ENCODE measurements at places on chromosomes 3 and 15.

GRCh38 chr15:29044503-29044901 lies 158.7 kb downstream of the APBA2 start:
- no peak for DNase-seq

DNA sequence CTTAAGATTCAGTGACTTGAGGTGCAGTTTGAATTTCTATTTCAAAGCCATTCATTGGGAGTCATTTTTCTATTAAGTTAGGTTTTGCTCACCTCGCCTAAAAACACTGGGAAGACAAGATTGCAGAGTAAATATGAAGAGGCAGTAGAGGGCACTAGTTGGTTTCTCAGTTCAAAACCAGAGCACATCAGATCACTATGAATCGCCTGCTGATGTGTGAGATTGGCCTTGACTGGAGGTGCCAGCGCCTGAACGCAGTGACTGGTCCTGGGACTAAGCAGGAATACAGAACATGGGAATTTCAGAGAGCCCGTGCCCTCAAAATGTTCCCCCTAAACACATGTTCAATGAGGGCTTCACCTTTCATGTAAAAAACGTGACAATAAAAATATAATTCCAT lies 229.0 kb downstream of the ITPR1 start:
- peak; percentile 44 for DNase-seq

DNA sequence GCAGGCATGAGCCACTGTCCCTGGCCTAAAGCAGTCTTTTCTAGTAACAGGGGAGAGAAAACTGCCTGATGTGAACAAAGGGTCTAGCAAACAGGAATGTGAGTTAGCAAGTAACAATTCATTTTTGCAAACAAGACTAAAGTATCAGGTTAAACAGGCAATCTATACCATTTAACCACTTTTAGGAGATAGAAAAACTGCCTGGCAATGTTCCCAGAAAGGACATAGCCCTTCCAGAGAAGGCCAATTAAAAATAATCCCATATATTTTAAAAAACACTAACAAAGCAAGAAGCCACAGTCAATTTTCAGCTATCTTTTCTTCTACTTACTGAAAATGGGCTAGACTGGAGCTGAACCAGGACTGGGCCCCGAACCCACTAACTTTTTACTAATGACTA lies 6.3 kb downstream of the RBSN start:
- no peak for DNase-seq

DNA sequence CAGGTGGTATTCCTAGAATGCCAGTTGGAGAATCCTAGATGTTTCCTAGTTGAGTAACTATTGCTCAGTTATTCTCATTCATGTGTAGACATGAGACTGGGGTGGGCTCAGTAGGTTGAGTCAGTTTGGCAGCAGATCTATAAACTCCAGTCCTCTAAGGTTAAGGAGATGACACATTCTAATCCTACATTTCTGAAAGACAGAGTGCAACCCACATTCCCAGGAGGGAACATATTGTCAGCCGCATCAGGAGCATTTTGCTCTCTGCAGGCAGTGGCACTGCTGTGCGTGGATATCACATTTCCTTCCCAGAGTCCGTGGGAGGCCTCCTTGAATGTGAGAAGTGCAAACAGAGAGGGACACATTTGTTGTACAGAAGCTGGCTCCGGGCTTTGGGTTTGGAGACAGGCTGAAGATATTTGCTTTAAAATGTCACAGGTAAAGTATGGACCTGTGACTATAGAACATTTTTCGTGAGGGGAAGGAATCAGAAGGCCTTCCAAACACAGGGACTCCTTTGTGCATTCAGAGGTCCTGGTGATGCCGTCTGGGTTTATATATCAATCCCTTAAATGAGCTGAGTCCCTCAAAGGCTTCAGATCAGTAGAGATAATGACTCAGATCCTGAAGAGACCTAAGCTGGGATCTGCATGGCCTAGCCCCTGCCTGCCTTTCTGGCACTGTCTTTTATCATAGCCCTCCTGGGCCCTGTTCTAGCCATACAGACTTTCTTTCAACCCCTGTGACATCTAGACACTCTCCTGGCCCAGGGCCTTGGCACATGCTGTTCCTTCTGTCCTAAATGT lies 156.5 kb downstream of the CADPS start:
- no peak for DNase-seq

DNA sequence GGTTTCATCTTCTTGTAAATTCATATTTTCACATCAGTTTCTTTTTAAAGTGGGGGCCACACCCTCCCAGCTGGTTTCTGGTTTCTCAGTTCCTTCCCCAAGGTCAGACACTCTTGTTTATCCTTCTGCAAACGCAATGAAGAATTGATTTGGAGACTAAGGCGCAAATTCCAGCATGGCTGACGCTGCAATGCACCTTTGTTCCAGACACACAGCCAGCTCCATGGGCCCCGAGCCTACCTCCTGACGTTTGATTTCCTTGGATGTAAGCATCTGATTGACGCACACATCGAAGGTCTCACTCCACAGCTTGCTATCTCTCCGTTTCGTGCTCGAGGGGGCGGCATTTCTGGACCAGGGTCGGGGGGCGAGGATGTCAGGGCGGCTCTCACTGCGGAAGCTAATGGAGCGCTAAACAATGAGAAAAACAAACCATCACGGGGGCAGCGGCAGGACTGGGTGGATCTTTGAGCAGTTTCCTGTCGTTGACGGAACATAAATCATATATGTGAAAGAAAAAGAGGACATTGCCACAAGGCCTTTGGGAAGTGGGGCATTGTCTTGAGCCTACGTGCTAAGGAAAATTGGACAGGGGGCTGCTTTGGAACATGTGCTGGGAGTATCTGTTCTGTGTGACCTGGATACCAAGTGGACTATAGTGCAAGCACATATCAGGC lies 46.9 kb downstream of the ARHGEF3 start:
- no peak for DNase-seq

DNA sequence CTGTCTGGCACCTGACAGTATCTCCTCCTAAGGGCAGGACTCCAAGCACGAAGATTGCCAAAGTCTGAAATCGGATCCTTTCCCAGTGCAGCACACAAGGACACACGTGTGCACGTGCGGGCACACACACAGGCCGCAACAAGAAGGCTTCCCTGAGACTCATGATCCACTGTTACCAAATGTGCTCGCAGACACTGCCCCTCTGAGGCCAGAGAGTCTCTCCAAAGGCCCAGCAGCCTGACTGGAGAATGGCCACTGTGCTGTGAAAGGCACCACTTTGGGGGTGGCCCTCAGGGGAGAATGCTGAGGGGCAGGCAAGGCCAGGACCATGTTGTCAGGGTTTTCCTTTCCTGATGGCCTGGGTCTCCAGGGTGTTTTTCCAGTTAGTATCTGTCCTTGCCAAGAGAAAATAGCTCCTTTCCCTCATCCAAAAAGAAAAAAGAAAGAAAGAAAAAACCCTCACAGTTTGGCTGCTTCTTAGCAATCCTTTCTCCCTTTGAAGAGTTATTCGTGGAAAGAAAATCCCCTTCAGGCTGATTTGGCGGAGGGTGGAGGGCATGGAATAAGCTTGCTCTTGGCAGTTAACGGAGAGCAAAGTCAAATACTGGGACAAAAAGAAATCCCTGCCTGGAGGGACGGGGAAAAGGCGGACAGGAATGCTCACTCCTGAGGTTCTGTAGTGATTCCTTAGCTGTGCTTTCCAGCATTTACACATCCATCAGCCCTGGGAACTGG lies 112.2 kb upstream of the ETV5 start:
- DNase-seq = no peak

GRCh38 chr3:126578702-126579101 lies 20.0 kb upstream of the C3orf22 start:
- no peak for DNase-seq

DNA sequence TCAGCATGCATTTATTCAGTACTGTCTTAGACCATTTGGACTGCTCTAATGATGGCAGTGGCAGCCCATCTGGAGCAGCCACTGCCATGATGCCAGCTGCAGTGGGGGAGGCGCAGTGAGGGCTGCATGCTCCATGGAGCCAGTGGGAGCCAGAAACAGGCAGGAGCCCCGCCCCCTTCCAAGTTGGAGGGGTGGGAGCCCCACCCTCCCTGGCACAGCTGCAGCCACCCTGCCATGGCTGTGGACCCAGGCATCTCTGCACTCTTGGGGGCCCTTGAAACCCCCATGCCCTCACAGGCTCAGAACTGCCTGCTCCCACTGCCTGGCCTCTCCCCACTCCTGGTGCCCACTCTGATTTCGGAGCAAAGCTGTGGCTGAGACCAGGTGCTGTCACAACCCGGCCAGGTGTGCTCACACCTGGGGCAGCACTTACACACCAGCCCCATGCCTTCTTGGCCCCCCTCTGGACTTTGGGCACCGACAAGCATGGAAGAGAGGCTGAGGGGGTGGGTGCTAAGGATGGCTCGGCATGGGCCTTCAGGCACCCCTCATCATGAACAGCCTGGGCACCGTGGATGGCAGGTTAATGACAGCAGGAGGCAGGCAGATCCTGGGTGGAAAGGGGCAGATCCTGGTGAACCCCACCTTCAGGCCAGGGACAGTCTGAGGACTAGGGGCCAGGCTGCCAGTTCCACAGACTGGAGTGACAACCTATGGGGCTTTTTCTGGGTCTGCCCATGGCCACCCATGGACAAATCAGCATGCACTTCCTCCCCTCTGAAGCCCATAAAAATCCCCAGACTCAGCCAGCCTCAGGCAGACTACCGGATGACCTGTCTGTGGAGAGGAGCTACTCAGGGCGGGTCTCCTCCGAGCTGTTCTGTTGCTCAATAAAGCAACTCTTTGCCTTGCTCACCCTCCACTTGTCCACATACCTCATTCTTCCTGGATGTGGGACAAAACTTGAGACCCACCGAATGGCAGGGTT lies 18.3 kb downstream of the TBC1D21 start:
- DNase-seq = no peak

DNA sequence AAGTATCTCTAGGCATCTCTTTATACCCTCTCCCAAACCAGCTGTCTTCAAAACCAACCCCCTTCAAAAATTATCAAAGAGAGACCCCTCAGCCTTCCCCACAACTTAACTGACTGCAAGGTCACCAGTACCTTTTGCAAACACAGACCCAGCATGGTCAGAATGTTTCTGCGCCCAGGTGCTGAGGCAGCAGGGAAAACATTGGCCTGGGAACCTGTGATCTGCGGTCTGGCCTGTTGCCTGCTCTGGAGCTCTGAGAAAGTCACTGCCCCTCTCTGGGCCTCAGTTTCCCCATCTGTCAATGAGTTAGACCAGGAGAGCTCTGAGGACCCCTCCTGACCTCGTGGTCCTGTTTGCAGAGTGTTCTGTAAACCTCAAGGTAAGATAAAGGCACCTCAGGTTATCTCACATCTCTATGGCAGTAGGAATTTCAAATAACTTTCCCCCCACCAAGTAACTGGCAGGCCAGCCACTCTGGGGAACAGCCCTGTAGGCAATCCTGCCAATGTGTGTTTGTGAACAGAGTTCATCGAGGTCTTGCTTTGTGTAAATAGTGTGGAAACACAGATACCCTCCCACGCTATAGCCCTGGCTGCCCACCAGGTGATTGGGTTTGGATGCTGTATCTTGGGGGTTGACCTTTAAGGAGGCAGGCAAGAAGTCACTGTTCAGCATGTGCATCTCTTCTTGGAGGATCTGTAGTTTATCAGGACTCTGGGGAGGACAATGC lies 50.0 kb upstream of the SMAD6 start:
- DNase-seq = no peak

DNA sequence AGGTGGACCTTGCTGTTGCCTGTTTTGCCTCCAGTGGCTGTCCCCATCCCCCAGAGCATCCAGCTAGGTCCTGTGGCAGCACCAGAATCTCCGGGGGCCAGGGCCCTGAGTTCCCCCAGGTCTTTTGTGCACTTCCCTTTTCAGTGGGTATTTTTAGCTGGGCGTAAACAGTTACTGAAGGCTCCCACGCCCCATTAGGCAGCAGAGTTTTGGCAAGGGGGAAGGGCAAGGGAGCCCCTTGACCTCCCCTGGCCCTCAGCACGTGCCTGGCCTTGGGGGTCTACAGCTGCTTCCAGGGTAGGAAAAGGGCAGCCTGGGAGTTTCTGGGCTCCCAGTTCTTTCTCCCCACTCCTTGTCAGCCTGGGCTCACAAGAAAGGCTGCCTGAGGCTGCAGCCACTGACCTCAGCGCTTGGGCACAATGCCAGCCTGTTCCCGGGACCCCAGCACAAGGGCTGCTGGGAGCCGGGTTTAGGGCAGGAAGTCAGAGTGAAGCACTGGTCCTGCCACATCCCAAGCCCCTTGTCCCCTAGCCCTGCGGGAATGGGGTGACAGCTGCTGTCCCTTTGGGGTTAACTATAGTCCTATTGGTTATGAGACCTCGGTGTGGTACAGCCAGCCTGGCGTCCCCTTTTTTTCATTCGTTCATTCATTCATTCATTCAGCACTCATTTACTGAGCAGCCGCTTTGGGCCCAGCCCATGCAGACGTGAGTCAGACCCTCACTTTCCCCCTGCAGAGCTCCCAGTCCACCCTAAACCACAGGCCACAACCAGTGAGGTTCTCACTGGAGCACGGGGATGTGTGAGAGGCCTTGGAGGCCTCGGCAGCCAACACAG lies 8.4 kb downstream of the CSK start:
- DNase-seq = peak; percentile 81

GRCh38 chr3:173030273-173030672 lies 110.8 kb downstream of the SPATA16 start:
- DNase-seq = no peak

DNA sequence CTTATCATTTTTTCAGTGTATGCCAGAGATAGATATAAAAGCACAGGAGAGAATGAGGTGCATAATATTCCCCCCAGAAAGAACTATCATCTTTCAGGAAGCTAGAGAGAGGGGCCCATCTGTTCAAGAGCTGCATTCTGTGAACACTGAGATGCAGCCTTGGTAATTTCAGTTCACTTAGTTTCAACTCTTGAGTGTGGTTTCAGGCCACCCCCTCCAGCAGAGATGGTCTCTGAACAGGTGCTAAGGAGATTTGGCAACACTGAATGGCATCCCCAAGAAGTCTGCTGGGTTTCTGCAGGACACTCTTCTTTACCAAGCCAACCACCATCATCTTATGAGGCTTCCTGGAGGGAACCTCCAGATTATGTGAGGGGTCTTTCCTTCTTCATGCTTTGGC lies 30.4 kb upstream of the LIMD1 start:
- DNase-seq = no peak

GRCh38 chr3:143851331-143852017 lies 3.2 kb upstream of the SLC9A9 start:
- no peak for DNase-seq

DNA sequence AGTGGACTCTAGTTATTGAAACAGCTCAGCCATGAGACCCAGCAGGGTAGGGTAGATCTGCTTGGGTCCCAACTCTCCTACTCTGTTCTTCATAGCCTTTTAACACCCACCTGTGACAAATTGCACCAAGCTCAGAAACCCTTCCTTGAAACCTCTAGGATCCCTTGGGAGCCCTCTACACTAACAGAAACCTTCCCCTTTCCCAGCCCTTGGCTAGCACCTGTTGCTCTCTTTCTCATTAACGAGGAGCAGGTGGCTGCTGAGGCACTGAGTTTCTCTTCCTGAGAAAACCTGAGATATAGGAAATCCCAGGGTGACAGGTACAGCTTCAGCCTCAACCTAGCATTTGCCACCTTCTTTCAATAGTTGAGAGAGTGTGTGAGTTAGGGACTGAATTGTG lies 88.3 kb upstream of the CLSTN2 start:
- no peak for DNase-seq

Data from H54 (cell line).